ENCODE measurements at places on chromosomes 3 and 15. TPM values are rescaled to one million over a fixed set of nuclear protein-coding genes. Genes with fewer than 3 reads are reported as not detected.

GOLGA6L7 gene
- 0.93 TPM for polyA plus RNA-seq

EXD1 gene
- polyA plus RNA-seq = 0.07 TPM

APH1B gene
- 22.0 TPM for polyA plus RNA-seq

IL16 gene
- polyA plus RNA-seq = 13.2 TPM

PTH1R gene
- polyA plus RNA-seq = 63.3 TPM
